ENCODE measurements at places on chromosomes 1 and 21.
A peak's percentile ranks its signal among the peaks of the same experiment; 100 is the strongest.

GRCh38 chr21:43354026-43354420 lies 72.9 kb downstream of the SIK1 start:
- DNase-seq: no peak

DNA sequence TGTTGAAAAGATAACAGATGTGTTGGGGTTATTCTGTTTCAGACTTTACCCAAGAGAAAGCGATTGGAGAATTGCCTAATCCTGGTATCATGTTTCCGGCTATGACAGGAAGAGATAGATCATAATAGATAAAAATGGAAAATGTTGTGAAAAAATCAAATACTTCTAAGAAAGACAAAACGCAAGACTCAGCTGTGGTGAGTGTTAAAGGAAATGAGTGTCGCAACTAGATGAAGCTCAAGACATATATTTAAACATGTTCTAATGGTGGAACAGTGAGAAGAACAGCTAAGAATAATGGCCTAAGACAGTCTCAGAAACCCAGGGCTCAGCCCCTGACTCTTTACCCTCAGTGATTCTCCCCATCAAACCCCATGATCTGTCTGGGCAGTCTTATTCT lies 426.7 kb upstream of the RUNX1 start:
- no peak for DNase-seq

GRCh38 chr1:199858856-199859255 lies 168.7 kb upstream of the NR5A2 start:
- DNase-seq: no peak

DNA sequence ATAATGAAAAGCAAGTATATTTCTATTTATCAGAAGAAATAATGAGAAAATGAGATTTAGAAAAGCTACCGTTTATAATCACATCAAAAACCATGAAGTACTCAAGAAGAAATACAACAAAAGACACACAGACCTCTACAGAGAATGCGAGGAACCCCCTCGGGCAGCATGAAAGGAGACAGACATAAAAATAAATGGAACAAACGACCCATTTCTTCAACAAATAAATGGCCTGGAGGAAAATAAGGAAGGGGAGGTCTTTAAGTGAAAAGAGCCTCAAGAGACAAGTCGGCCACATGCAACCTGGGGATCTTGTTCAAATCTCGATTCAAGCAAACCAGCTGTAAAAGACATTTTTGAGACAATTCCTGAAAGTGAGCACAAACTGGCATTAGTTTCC lies 6.0 kb downstream of the CFAP74 start:
- DNase-seq: no peak

GRCh38 chr1:7902478-7903085 lies 38.1 kb downstream of the TNFRSF9 start:
- DNase-seq: peak; percentile 20

- DNase-seq: no peak
Measured at GRCh38 chr1:55474168-55474786, 259.1 kb upstream of the USP24 start.

Data from activated naive CD4-positive, alpha-beta T cell (primary cell).